SIG-M5 (cell line): ENCODE measurements at places on chromosomes 2 and 18.

DNA sequence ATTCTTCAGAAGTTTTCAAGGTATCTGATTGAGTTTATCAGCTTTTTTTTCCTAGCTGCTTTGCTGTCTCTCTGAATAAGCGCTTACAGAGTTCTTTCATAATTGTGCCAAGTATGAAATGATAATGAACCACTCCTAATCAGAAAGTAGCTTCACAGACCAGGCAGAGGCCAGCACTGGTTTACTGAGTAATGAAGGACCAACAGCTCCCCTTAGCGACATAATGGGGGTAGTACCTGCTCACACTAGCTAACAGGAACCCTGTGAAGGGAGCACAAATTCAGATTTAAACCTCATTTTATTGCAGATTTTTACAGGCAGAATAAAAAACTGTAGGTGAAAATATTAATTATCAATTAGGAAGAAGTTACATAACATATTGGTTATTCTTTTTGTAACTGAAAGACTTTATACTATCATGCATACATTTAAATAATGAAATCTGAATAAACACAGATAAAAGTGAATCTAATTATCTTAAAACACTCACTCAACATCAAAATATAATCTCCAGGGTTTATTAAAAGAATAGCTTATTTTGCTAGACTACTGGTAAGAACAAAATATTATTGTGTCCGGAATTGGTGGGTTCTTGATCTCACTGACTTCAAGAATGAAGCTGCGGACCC, 53.7 kb upstream of the LRRC30 start:
- DNase-seq, result no peak

GRCh38 chr18:13388586-13389490, 170.3 kb downstream of the LDLRAD4 start:
- DNase-seq, result no peak

GRCh38 chr2:60629305-60629662, 75.8 kb upstream of the BCL11A start:
- no peak for DNase-seq

GRCh38 chr18:23596183-23596582, 9.9 kb upstream of the NPC1 start:
- DNase-seq, result peak; percentile 57

DNA sequence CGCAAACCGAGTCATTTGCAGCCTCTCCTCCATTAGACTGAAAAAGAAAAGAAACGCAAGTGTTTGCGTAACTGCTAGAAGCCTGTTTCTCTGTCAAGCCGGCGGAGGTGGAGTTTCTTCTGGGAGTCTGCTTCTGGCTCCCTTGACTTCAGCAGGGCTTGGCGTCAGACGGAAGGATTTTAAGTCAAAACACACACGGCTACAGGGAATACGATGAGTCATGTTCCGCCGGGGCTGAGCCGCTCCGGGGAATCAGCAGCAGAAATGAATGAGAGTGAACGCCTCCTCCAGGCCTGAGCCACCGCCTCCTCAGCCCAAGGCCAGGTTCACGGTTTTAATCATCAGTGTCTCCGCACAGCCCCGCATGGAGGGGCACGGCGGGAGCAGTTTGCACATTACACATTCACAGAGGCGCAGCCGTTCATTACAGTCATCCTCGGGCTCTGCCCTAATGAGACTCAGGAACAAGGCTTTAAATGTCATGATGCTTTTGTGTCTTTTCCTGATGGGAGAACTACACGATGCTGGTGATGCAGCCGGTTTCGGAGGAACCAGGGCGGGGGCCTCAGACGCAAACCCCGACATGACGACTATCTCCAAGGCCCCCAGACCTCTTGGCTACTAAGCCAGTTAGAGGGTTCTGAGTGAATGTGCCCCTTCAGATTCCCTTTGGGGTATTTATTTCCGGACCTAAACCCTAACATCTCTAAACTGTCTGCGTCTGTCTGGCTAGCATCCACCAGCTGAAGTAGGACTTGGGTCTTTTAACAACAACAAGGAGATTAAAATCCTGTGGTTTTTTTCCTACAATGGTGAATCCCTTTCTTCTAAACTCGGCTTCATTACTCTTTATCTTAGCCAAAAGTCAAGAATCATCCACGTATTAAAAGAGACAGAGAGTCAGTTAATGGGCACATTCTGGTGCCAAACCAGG, 11.1 kb upstream of the SCG2 start:
- DNase-seq, result no peak

DNA sequence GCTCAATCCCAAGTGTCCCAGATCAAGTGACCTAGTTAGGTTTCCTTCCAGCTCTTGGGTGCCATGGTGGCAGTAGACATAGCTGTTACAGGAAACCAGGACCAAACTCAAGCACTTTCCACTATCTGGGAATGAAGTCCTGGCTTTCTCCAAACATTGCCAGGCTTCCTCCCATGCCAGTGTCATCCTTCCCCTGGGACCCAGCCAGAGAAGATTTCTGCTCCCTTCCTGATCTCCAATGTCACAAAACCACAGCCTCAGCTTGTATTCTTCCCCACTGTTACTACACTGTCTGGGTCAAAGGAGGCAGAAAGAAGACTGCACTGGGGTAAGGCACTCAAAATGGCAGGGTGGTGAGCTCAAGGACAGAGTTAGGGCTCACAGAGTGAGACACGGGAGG, 347.1 kb downstream of the TNS1 start:
- DNase-seq, result no peak

DNA sequence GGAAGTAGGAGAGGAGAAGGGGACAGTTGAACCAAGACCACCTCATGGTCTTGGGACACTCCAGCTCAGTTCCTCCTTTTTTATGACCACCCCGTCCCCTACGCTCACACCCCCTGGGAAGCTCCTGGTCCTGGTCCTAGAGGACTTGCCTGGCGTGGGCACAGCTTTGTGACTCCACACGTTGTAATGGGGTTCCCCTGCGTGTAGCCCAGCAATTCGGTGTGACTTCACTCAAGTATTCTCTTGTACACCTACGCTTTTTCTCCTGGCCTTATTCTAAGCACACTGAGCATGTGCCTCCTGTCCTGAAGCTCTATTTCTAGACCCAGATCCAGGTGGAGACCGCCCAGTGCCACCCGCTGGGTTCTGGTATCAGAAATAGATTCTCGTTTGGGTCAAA, 36.1 kb upstream of the B3GNT7 start:
- DNase-seq, result no peak

GRCh38 chr18:39886136-39886535, 2068.9 kb upstream of the PIK3C3 start:
- DNase-seq, result no peak

DNA sequence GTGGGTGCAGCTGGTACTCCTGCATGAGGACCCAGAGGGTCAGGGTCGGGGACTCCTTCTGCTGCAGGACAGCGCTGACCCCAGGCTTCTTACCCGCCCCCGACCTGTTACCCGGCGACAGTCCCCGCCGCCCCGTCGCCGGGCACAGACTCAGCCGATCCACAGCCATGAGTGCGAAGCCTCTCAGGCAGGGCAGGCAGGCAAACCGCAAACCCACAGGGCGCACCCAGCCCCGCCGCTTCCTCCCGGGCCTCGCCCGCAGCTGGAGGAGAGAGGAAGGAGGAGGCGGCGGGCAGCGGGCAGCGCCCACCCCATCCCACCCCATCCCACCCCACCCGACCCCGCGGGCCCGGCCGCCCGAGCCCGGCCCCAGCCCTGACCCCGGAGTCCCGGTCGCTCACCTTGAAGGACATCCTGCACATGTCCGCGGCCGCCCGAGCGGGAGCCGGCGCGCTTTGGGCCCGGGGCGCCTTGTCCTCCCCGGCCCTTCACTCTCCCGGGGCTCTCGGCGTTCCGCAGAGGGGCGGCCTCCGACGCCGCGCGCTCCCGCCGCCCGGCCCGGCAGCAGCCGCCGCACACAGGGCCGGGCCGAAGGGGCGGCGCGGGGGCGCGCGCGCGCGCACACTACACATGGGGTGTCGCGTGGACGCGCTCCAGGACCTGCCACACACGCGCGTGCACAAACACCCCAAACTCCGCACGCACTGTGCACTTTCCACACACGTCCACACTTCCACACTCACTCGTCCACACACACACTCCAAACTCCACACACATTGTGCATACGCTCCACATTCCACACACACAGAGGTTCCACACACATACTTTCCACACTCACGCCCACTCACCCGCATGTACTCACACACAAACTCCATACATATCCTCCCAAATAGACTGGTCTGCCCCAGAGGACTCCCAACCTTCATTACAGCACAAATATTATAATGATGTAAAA, at the start of gene ANKRD29:
TSS of gene ANKRD29 (minus strand) at position 603 of the 955 bp plus-strand sequence. CDS start at position 422, 181 bp downstream.
- no peak for DNase-seq

GRCh38 chr2:196989496-196989895, 63.0 kb upstream of the PGAP1 start:
- no peak for DNase-seq

DNA sequence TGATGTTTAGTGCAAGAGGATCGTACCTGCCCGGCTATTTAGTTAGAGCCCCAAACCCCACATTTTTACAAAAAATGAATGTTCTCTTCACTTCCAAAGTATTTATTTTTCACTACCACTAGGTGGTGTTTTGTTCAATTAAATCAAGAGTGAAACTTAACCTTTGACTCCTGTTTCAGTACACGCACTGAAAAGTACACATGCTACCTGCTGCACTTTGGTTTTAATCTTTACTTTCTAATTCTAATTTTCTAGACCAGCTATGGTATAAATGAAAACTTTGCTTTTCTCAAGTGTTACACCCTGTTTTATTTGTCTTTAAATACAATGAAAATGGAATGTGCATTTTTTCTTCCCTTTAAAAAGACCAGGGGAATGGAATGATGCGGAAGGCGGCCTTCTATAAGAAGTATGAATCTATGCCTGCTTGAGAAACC, 31.4 kb upstream of the CHN1 start:
- DNase-seq, result peak; percentile 16

- no peak for DNase-seq
Observed at GRCh38 chr2:157540102-157540501, 88.6 kb downstream of the ACVR1C start.

- no peak for DNase-seq
Observed at GRCh38 chr2:74267068-74267467, 68.7 kb downstream of the MTHFD2 start.

DNA sequence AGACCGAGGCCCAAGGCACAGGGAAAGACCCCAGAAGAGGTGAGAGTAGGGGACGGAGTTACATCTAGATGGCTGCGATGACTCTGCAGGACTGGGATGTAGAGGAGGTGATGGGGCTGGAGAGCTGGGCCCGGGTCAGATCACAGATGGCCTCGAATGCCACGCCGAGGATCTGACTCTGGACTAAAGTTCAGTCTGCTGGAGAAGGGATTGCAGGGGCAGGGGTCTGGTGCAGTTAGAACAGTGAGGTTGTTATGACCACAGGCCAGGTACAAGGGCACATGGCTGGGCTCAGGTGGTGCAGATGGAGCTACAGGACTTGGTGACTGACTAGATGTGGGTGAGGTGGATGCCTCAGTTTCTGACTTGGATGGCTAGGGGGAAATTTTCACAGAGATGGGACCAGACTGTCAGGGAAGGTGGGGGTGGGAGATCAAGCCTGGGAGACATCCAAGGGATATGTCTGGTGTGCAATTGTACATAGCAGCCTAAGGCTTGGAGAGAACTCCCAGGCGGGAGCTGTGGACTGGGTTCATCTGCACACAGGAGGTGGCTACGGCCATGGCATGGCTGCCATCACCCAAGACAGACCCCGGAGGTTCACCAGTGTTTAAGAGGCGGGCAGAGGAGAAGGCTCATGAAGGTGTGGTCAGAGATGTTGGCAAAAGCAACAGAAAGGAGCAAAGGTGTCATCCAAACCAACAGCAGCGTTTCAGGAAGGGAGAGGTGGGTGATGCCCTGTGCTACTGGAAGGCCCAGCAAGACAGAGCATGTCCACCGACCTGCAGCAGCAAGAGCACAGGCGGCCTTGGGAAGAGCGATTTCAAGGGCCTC, 66.9 kb downstream of the CIB4 start:
- no peak for DNase-seq

DNA sequence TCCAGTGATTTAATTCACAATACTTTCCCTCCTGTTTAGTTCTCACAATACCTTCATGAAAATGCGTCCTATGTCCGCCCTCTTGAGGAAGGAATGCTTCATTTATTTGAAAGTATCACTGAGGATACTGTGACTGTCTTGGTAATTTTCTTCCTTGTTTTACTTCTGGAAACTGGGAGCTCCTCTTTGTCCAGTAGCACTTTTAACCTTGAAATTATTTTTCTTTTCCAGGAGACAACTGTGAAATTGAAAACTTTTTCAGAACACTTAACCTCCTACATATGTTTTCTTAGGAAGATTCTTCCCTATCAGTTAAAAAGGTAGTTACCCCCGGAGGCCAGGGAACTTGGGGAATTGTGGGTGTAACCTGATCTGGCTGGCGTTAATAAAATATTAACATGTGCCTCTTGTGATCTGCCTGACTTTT, 58.9 kb upstream of the STON1 start:
- DNase-seq, result no peak

DNA sequence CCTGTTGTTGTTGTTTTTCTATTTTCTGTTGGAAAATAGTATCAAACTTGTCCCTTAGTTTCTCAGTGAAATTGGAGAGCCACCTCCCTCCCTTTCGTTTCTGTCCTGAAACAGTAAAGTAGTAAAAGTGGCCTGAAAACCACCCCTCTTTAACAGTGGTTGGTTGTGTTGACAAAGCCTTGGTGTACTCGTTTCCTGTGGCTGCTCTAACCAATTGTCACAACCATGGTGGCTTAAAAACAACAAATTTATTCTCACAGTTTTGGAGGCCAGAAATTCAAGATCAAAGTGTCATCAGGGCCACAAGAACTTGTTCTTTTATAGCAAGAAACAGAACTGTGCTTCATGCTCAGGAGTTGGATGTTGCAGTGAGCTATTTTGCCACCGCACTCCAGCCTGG, 4.0 kb upstream of the DYSF start:
- no peak for DNase-seq

GRCh38 chr2:74690571-74690970, 36.5 kb downstream of the SEMA4F start:
- no peak for DNase-seq

- no peak for DNase-seq
Observed at GRCh38 chr2:235827585-235827992, 333.7 kb downstream of the AGAP1 start.

- DNase-seq, result no peak
Observed at GRCh38 chr2:202689459-202689858, 54.7 kb downstream of the FAM117B start.

DNA sequence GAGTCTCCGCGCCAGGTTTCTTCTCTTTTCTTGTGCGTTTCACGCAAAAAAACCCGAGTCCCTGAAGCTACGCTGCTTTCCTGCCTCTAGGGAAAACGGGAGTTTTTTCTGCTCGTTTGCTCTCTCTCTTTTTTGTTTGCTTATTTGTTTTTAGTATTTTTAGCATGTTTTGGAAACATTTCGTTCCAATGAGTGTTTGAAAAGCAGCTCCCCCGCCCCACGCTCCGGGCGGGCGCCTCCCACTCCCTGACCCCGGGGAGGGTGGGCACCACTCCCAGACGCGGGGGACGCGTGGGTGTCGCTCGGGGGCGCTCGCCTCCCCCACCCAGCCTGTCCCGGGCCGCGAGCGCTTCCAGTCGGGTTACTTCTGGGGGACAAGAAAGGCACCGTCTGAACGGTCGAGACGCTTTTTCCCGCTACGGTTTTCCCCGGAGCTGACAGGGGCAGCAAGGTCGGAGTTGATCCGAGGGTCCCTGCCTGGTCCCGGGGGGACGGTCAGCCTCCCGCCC, 446 bp upstream of the EFHD1 start:
- DNase-seq, result no peak
